Neural crest cell (in vitro differentiated cells): ENCODE measurements at places on chromosomes 3 and 15. TPM values are rescaled to one million over a fixed set of nuclear protein-coding genes. Genes with fewer than 3 reads are reported as not detected.

DNA sequence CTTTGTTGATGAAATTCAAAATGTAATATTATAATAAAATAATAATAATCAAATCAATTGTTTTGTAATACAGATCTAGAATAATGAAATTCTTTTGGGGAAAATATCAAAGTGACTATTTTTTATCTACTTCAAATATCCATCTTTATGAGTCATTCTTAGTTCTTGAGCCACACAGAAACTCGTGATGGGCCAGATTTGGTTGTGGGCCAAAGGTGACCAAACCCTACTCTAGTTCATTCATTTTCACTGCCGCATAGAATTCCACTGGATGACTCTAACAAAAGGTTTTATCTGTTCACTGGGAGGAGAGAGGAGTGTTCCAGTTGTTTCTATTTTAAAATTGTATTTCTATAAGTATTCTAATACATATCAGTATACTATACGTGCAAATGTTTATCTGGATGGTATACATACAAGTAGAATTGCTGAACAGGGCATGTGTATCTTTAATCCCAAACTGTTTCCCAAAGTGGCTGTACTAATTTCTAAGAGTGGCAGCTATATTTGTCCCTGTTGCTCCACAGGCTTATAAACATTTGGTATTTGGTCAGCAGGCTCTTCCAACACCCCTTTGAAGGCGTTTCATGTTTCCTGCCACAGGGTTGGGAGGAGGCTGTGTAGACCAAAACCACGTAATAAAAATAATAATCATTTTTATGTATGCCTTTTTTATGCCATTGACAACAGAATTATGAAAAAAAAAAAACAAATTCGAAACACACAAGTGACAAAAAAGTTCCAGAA is 7.3 kb upstream of the RTP3 start:
- H3K36me3 ChIP-seq, result peaks cover 2% of the 10 kb centered on the region
- H3K4me3 ChIP-seq, result no peak overlapping the region
- DNase-seq, result no peak
- peaks cover 15% of the 10 kb centered on the region for H3K27me3 ChIP-seq
- H3K4me1 ChIP-seq, result peaks cover 10% of the 10 kb centered on the region

The DAPK2 gene
- total RNA-seq, result 8.5 and 8.8 TPM in 2 replicates

DNA sequence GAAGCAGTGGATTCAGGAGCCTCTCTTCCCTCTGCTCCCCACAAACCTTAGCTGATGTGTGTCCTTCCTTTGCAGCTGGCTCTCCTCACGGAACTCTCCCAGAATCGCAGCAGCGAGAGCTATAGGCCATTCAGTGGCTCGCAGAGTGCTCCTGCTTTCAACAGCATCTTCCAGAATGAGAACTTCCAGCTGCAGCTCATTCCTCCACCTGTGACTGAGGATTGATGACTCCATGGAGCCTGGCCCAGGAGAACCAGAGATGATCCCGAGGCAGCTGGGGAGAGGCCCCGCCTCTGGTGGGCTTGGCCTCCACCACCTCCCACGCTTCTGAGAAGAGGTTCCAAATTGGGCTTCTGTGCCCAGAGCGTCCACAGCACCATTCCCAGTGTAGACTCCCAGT is 101.1 kb downstream of the C3orf70 start:
- no peak for DNase-seq
- H3K36me3 ChIP-seq, result peaks cover 66% of the 10 kb centered on the region
- H3K27me3 ChIP-seq, result no peaks in the 10 kb centered on the region
- no peaks in the 10 kb centered on the region for H3K4me1 ChIP-seq

The DNAH12 gene
- total RNA-seq, result 0.09 and 0.34 TPM in 2 replicates

The RLBP1 gene
- 5.7 and 6.3 TPM in 2 replicates for total RNA-seq

The B3GALNT1 gene
- 27.1 and 29.6 TPM in 2 replicates for total RNA-seq

- no peak overlapping the region for H3K4me3 ChIP-seq
- no peak for DNase-seq
- no peaks in the 10 kb centered on the region for H3K27me3 ChIP-seq
Measured at GRCh38 chr3:47681016-47681415, 100.7 kb downstream of the SMARCC1 start.

DNA sequence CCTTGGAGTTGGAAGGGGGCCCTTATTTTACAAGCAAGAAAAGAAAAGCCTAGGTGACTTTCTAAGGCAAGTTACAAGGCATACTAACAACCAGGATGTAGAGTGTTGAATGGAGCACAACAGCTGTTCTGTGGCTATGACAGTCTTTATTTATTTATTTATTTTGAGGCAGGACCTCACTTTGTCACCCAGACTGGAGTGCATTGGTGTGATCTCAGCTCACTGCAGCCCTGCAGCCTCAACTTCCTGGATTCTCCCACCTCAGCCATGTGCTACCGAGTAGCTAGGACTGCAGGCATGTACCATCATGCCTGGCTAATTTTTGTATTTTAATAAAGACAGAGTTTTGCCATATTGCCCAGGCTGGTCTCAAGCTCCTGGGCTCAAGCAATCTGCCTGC is 973.4 kb downstream of the ROBO1 start:
- H3K36me3 ChIP-seq, result no peaks in the 10 kb centered on the region
- no peak for DNase-seq
- peaks cover 8% of the 10 kb centered on the region for H3K4me1 ChIP-seq
- no peak overlapping the region for H3K4me3 ChIP-seq
- no peaks in the 10 kb centered on the region for H3K27me3 ChIP-seq
- no peak overlapping the region for H3K27ac ChIP-seq

The GRIP2 gene
- total RNA-seq, result 3.2 and 3.6 TPM in 2 replicates

- H3K36me3 ChIP-seq, result no peaks in the 10 kb centered on the region
- H3K4me3 ChIP-seq, result no peak overlapping the region
- H3K27me3 ChIP-seq, result no peaks in the 10 kb centered on the region
- DNase-seq, result no peak
- no peak overlapping the region for H3K27ac ChIP-seq
Measured at GRCh38 chr3:140443073-140443472, 234.8 kb upstream of the TRIM42 start.

DNA sequence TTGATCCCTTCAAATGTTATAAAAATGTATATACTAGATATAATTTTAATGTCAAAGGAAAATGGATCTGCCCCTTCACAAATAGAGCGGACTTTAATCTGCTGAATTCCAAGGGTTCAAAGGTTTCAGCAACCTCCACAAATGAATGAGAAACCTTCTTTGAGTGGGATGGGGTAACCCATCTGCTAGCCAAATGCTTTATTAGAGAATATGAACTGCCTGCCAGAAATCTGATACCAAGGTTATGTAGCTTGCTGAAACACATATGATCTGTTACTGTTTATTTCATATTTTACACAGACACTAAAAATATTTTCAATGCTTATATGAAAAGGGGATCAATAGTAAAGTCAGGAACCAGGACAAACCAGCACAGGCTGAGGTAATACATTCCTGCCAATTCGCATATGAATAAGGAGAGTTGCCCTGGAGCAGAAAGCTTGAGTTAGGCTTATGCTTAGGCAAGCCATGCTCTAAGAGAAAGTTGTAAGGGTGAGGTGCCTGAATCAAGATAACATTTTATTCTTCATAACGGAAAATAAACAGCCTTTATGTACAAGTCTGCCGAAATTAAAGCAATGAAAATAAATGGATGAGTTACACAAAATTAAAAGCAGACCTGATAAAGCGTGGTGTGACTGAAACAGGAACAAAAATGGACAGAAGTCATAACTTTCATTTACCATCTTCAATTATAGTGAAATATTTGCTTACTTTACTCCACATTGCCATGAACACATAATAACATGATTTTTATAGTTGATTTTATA is 26.5 kb downstream of the PLOD2 start:
- H3K4me3 ChIP-seq, result no peak overlapping the region
- no peak overlapping the region for H3K27ac ChIP-seq
- no peaks in the 10 kb centered on the region for H3K27me3 ChIP-seq
- no peaks in the 10 kb centered on the region for H3K36me3 ChIP-seq
- peaks cover 6% of the 10 kb centered on the region for H3K4me1 ChIP-seq
- no peak for DNase-seq

- H3K27me3 ChIP-seq, result no peaks in the 10 kb centered on the region
- no peak for DNase-seq
- no peaks in the 10 kb centered on the region for H3K36me3 ChIP-seq
- no peaks in the 10 kb centered on the region for H3K4me1 ChIP-seq
Measured at GRCh38 chr15:37397266-37398022, 297.1 kb upstream of the MEIS2 start.

The TMC3 gene
- total RNA-seq, result not detected in 2 replicates

The WNT7A gene
- total RNA-seq, result 8.4 and 9.8 TPM in 2 replicates

DNA sequence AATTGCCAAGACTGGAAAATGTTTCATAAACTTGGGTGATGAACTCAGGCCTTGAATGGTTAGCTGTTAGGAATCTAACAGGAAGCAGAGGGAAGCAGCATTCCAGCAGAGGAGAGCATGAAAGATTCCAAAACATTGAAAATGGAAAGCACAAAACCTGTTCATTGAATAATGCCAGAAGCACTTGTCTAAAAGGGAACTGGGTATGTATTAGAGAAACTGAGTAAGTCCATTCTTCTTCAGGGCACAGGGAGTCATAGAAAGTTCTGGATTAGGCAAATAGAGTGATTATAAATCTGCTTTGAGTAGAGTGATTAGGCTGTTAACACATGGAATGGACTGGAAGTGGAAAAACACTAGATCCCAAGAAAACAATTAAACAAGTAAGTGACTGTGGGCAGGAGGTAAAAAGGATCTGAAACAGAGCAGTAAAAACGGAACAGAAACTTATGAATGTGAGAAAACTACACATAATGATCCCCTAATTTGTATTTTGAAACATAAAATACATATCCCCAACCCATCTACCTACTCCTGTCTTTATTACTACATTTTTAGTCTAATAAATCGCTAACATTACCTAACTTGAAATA is 343.4 kb downstream of the TBC1D5 start:
- H3K36me3 ChIP-seq, result no peaks in the 10 kb centered on the region
- H3K4me1 ChIP-seq, result no peaks in the 10 kb centered on the region
- no peaks in the 10 kb centered on the region for H3K27me3 ChIP-seq
- no peak for DNase-seq
- H3K27ac ChIP-seq, result no peak overlapping the region
- H3K4me3 ChIP-seq, result no peak overlapping the region

- no peaks in the 10 kb centered on the region for H3K36me3 ChIP-seq
- H3K27me3 ChIP-seq, result no peaks in the 10 kb centered on the region
- H3K27ac ChIP-seq, result no peak overlapping the region
- peaks cover 16% of the 10 kb centered on the region for H3K4me1 ChIP-seq
Measured at GRCh38 chr15:51386960-51387698, 45.7 kb downstream of the GLDN start.

DNA sequence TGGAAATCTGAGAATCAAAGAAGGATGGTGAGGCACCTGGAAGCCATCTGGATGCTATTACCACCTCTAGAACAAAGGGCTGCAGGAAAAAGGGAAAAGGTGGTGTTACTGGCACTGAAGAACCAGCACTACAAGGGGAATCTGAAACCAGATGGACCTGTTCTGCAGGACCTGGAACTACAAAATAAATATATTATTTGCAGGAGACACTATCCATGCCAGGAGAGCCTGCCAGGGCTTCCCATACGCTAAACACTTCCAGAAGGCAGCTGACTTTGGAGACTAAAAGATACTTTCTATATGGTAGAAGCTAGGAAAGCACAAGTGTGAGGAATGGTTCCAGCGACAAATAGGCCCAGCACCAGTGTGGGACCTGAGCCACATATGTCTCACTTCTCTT is 83.4 kb upstream of the POU1F1 start:
- no peaks in the 10 kb centered on the region for H3K4me1 ChIP-seq
- H3K4me3 ChIP-seq, result no peak overlapping the region
- no peaks in the 10 kb centered on the region for H3K36me3 ChIP-seq
- no peak overlapping the region for H3K27ac ChIP-seq
- no peaks in the 10 kb centered on the region for H3K27me3 ChIP-seq
- no peak for DNase-seq

DNA sequence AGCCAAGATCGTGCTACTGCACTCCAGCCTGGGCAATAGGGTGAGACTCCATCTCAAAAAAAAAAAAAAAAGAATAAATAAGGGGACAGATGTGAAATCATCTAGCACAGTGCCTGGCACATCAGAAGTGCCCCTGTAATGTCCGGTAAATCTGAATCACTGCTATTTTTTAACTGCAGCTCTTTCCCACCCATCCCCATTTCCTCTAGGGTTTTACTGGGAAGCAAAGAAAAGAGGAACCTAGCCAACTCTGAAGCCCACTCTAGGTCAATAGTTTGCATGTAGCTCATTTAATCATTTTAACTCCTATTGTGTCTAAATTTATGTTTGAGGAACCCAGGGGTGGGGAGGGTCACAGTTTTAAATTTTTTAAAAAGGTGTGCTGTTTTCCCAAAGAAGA is 26.0 kb downstream of the MAGI1 start:
- no peak overlapping the region for H3K4me3 ChIP-seq
- no peaks in the 10 kb centered on the region for H3K27me3 ChIP-seq
- H3K4me1 ChIP-seq, result no peaks in the 10 kb centered on the region
- no peaks in the 10 kb centered on the region for H3K36me3 ChIP-seq

GRCh38 chr3:95615592-95616310 is 1198.6 kb upstream of the EPHA6 start:
- no peak overlapping the region for H3K4me3 ChIP-seq
- no peaks in the 10 kb centered on the region for H3K36me3 ChIP-seq
- no peaks in the 10 kb centered on the region for H3K27me3 ChIP-seq
- H3K27ac ChIP-seq, result no peak overlapping the region
- no peaks in the 10 kb centered on the region for H3K4me1 ChIP-seq
- no peak for DNase-seq

DNA sequence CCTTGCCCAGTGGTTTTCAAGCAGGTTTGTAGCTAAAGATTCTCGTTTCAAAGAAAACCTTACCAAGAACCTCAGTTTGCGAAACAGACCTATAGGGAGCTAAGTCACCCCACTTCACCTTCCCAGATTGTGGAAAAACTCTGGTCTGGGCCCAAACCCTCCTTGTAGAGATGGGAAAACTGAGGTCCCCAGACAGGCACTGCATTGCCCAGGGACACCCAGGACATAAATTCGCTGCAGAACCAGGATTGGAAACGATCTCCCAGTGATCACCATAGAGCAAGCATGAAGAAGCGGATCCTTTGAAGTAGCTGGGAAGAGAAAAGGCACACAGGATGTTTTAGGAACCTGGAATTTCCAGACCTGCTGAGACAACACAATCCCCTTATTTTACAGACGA is 85.6 kb upstream of the PIAS1 start:
- H3K36me3 ChIP-seq, result no peaks in the 10 kb centered on the region
- peaks cover 25% of the 10 kb centered on the region for H3K4me1 ChIP-seq
- no peak for DNase-seq
- H3K4me3 ChIP-seq, result peak overlapping the region; percentile 88

- peaks cover 3% of the 10 kb centered on the region for H3K4me1 ChIP-seq
- H3K27ac ChIP-seq, result no peak overlapping the region
- no peaks in the 10 kb centered on the region for H3K27me3 ChIP-seq
- no peak overlapping the region for H3K4me3 ChIP-seq
- DNase-seq, result no peak
Measured at GRCh38 chr15:74043425-74044266, 38.7 kb downstream of the GOLGA6A start.

The CHRFAM7A gene
- 8.7 and 12.7 TPM in 2 replicates for total RNA-seq
